Brain (organoid and tissue), 16 donors: ENCODE measurements at places on chromosomes 1 and 21.

DNA sequence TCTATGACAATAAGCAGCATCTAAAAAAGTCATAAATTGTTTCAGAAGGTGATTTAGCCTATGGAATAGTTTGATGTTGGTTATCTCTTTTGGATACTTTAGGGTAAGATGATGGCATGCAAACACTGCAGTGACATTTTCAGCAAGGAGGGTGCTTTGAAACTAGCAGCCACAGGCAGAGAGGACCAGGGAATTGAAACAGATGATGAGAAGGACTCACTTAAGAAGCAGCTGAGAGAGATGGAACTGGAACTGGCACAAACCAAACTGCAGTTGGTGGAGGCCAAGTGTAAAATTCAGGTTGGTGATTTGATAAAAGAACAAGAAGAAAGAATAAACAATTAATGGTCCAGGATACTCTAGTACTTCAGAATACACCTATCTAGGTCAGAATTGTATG lies 11.2 kb upstream of the CACYBP start:
- DNase-seq: no peak

DNA sequence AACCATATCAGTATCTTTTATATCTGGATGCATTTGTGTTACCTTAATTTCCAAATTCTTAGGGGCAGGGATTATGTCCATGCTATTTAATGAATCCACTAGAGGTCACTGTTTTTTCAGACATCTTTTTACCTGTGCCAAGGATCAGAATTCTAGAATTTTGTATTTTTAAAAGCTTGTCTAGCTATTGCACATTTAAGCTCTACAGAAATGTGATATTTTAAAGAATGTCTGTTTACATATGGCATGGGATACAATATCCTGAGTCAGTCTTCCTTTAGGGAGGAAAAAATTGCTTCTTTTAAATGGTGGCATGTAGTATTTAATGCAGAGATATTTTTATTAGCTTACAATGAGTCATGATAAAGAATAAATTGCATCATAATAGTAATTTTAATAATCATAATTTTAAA lies 11.3 kb downstream of the RPAP2 start:
- peak; percentile 56 for DNase-seq

- DNase-seq: no peak
Observed at GRCh38 chr1:199573047-199573446, 454.5 kb upstream of the NR5A2 start.

- no peak for DNase-seq
Observed at GRCh38 chr1:66711420-66711819, 40.8 kb upstream of the DYNLT5 start.

DNA sequence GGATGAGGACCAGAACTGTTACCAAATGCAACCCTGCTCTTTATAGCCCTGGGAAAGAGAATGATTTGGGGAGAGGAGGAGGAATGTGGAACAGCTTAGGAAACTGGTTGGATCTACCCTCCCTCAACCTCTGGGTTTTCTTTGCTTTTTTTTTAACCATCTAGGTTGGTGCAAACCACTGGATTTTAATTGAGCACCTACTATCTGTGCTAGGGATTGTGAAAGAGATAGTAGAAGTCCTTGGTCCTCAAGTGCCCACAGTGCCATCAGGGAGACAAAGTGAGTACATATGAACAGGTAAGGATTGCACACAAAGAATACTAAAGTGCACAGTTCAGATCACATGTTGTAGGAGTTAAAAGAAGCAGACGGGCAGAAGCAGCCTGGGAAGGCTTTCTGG lies 4.7 kb downstream of the TAGLN2 start:
- no peak for DNase-seq

DNA sequence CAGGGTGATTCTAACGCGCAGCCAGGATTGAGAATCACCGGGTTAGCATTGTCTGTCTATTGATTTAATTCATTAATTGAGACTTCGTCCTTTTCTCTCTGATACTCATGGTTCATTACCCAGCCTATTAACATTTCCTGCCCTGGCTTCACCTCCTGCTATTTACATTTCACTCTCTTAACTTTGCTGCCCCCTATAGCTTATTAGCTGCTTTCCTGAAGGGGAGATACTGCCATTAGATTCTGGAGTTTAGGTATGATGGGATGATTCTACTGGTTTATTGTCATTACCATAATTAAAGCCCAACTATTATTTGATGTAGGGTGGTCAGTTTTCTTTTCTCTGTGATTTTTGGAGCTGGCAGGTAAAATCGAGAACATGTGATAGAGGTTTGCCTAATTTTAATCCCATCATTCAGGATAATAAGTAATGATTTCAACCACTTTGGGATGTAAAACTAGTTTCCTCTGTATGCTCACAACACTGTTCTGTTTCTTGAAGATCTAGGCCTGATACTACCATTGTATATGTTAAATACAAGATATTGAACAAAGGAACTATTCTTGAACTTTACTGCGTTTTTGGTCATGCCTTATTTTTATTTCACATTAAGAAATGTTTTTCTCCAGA lies 6.4 kb downstream of the PPP2R5A start:
- DNase-seq: peak; percentile 39

GRCh38 chr1:224113545-224113917 lies 380 bp upstream of the FBXO28 start:
- DNase-seq: no peak

- DNase-seq: no peak
Observed at GRCh38 chr1:205447457-205448341, 8.1 kb downstream of the BLACAT1 start.

GRCh38 chr1:156549390-156549789 lies 23.0 kb downstream of the IQGAP3 start:
- DNase-seq: no peak

DNA sequence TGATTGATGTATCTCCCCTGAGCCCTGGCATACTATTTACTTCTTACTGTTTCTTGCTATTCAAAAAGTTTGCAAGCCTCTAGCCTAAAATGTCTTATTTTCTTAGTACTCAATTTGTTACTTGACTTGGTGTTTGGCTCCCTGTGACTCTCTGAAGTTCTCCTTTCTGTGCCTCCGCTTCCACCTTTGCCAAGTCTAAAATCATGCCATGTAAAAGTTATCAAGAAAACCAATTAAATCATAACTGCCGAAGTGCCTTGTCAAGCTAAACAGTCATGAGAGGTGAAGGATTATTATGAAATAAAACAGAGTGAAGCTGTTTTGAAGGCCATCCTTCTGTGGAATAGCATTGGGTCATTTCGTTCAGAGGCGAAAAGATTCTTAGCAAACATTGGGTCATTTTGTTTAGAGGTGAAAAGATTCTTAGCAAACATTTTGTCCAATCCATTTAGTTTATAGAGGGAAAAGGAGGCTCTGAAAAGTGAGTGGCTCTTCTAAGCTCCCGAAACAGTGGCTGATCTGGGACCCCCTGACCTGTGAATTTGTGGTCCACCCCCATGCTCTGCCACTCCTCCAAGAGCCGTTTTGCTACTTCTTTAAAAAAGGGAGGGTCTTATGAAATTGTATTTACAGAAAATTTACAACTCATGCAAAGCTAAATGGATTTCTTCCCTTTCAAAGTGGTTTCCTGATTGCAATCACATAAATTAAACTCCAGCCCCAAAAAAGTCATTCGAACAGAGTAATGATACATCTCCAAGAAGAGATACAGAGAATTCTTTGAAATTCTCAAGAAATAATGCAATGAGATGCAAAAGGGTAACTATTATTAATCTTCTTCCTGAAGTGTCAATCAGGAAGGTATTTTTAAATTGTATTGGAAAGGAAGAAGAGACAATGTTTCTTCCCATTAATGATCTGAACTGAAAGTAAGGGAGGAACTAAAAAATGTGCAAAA lies 141.4 kb downstream of the RUNX1 start:
- DNase-seq: no peak

DNA sequence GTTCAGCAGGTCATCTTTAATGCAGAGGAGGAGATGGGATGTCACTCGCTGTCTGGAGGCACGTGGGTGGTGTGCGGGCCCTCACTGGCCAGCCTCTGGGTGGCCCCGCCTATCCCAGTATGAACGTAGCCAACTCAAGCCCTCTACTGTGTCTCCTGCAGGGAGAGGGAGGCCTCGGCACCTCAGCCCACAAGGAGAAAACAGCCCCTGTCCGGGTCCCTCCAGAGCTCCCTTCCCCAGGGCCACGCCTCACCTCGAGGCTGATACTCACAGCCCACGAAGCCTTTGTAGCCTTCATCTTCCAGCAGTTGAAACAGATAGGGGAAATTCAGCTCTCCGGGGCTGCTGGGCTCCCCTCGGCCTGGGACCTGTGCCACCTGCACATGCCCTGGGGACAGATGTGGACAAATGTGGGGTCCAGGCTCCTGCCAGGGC lies 2.6 kb downstream of the HYI start:
- DNase-seq: no peak

- DNase-seq: no peak
Observed at GRCh38 chr21:31517664-31518414, 141.7 kb upstream of the SOD1 start.

- no peak for DNase-seq
Observed at GRCh38 chr1:116832308-116832931, 77.3 kb upstream of the PTGFRN start.

DNA sequence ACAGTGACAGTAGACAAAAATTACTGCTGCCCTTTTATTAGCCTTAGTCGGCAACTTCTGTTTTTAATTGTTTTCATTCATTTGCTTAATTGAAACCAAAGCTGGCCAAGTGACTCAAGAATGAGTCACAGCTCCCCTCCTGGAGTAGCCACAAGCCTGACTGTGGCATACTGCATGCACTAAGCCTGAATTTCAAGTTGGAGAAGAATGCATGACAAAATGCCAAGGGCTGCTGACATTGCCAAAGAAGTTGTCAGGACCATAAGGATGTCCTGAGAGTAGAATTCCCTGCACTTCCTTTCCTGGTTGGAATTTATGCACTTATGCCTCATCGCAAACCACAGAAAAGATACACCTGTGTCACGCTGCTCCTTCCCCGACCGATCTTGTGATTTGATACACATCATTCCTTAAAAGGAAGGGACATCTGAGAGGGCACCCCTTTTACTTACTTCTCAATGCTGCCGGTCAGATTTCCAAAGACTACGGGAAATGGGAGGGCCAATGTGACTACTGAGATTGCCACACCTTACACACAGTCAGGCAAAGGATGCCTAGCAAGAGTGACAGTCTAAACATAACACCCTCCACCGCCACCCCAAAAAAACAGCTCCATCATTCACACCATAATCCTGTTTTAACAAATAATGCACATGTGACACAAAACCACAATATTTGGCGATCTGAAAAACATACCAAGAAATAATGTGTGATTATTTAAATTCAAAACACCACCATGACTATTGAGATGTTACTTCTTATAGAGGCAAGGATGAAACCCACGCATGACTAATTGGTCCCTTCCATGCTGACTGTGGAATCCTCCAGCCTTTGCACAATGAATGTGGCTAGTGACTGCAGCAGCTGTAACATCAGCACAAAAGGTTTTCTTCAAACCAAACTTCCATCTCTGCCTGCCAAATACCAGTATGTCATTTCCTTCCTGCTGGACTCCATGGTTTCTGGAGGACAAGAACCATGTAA lies 28.2 kb downstream of the VAV3 start:
- DNase-seq: peak; percentile 17

DNA sequence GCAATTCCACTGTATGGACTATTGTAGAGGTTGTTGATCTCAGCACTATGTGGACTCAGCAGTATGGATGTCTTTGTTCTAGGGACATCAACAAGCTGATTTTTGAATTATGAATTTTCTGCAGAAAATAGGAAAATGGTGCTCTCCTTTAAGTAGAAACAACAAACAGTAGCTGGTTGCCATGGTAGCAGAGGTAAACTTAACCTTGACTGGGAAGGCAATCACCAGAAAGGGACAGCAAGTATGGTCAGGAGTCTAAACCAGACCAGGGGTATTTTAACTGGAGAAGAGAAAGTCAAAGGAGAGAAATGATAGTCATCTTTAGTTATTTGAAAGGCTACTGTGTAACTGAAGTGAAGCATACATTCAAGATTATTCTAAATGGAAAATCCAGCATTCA lies 22.3 kb downstream of the WLS start:
- no peak for DNase-seq

DNA sequence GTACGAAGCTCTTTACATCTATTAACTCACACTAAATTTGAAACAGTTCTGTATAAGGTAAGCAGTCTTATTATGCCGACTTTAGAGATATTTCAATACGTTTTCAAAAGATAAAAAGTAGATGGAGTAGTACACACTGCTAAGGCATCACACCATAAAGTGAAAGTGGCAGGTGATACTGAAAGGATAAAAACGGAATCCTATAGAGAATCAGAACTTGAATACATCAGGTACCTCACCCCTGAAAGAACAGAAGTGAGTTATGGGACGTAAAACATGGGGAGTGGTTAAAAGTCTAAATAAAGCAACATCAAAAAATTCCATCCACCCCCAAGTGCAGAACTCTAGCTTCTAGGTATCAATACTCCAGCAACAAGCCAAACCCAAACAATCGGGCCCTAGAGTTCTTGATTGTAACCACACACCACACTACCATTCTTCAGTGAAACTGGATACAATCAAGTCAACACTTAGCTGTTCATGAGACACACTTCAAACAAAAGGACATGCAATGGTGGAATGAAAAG lies 142.6 kb downstream of the SMYD3 start:
- DNase-seq: no peak

DNA sequence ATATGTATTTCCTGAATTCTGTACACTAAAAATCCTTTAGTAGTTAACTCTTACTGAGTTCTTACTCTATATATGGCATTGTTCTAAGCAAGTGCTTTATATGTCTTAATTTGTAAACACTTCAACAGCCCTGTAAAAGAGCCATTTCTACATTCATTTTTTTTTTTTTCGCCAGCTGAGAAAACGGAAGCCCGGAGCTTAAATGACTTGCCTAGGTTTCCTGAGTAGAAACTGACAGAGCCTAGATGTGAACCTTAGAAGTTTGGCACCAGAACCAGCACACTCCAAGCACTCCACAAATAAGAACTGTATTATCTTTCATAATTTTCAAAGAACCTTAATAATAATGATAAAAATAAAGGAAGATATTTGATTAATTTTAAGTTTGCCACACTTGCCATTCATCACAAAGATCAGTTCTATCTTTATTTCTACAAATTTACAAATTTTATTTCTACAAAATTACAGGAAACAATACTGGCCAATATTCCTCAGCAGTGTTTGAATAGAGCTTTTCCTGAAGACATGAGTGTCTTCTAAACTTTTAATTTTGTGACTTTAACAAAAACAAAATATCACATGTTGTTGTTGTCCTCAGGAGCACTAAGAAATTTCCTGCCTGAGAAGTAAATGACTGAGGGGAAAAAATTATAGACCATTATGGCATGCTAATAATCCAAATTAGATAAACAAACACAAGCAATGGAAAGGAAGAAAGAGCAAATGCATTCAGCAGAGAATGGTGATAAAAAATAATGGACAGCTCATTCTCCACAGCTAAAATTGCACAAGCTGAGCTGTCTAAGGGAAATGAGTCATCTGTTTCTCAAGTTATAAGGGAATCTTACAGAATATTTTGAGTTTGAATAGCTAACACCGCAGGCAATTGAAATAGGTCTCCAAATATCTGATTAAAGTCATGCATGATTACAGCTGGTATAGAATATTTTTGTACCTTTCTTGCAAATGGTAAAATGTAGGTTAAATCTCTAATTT lies 71.2 kb downstream of the DPYD start:
- no peak for DNase-seq
